Ascending aorta (tissue), 2 donors: ENCODE measurements at places on chromosomes 7 and 10.

- no peak for DNase-seq
Measured at GRCh38 chr10:50851884-50852671, 33.3 kb downstream of the A1CF start.

GRCh38 chr7:100513212-100513810, 25.7 kb upstream of the AGFG2 start:
- no peak for DNase-seq

DNA sequence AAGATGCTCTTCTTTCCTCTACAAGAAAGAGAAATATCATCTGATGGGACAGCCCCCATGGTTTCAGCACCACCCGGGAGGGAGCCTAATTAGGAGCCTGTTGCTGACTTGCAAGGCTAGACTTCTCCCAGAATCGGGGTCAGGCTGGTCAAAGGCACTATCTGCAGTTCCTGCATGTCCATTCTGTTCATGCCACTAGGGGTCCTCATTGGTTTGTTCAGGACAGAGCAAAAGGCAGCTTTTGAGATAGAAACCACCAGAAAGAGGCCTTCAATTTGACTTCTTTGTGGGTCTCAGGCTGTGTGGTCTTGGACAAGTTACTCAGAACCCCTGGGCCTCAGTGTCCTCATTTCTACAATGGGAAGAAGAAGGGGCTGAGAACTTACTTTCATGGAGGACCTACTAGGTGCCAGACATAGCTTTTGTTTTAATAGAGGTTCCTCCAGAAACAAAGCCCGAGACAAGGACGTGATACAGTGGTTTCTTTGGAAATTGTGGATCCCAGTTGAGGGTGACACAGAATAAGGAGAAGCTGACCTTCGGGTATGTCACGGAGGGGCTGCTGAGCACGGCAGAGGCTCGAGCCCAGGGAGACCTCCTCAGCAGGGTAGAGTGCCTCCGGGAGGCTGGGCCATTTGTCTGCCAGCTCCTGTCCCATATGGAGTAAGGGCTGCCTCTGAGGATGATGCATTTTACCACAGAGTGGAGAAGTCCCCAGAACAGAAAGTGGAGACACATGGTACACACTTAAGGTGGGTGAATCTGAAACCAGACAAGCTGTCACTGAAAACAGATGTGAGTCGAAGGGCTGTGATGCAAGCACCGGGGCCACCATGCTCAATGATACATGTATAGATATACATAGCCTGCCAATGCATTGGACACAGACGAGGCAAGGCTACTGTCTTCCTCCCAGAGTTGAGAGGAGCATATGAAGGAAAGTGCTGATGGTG, 33.1 kb upstream of the NEUROD6 start:
- no peak for DNase-seq

DNA sequence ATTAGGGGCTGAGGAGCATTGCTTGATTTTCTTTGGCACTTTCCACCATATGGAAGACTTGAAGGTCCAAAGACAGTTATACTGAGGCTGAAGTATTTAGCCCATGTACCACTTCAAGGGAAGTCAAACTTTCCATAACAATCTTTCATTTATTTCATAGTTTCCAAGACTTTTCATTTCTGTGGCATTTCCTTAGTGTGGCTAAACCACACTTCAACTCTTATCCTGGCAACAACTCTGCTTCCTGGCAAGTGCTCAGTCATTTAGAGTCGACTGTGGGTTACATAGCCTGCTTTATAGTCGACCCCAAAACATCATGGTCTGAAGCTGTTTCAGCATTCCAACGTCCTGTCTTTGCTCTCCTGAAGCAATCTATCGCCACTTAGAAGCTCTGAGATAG, 343.0 kb upstream of the SEMA3D start:
- DNase-seq: no peak

GRCh38 chr7:155456738-155457543, 988 bp upstream of the EN2 start:
- peak; percentile 71 for DNase-seq

GRCh38 chr7:103538964-103539709, 93.1 kb upstream of the SLC26A5 start:
- DNase-seq: no peak

DNA sequence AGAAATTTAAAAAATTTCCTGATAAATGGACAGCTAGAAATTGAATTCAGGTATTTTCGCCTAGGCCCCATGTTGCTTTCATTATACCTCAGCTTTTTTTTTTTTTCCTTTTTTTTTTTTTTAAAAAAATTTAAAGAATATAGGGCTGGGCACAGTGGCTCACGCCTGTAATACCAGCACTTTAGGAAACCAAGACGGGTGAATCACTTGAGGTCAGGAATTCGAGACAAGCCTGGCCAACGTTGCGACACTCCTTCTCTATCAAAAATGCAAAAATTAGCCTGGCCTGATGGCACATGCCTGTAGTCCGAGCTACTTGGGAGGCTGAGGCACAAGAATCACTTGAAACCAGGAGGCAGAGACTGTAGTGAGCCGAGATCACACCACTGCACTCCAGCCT, 334.0 kb downstream of the SORCS1 start:
- no peak for DNase-seq

DNA sequence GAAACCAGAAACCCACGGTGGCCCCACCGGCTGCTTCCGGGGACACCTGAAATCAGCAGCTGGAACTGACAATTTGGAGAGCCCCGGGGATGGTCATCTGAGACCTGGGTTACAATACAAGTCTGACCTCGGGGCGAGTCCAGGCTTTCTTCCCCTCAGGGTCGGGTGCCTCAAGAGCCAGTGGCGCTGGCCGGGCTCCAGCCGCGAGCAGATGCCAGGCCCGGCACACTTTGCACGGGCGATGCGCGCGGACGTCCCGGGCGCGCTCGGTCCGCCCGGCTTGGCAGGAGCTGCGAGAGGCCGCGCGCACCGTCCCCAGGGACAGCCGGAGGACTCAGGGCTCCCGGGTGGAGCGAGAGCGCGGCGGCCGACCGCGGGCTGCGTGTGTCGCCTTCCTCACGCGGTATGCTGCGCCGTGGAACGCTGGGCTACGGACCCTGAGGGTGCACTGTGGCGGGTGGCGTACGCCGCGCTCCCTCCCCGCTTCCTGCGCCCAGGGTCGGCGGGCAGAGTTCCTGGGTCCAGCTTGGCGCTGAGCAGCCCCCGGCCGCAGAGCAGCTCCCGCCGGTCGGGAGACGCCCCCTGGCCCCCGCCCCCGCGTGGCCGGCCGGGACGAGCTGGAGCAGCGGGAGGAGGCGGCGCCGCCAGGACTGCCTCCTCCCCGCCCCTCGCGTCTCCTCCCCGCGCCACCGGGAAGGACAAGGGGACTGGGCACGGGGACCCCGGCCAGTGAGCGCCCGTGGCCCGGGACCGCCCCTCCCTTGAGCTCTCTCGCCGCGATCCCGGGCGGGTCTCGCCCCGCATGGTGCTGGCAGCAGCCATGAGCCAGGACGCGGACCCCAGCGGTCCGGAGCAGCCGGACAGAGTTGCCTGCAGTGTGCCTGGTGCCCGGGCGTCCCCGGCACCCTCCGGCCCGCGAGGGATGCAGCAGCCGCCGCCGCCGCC, at the start of gene RBM20:
TSS of gene RBM20 (plus strand) at position 684 of the 945 bp plus-strand sequence. CDS start at position 803, 119 bp downstream.
- DNase-seq: no peak

GRCh38 chr7:137476937-137477336, 133.4 kb upstream of the PTN start:
- DNase-seq: no peak

- no peak for DNase-seq
Measured at GRCh38 chr10:93630625-93631557, 18.6 kb downstream of the PDE6C start.

DNA sequence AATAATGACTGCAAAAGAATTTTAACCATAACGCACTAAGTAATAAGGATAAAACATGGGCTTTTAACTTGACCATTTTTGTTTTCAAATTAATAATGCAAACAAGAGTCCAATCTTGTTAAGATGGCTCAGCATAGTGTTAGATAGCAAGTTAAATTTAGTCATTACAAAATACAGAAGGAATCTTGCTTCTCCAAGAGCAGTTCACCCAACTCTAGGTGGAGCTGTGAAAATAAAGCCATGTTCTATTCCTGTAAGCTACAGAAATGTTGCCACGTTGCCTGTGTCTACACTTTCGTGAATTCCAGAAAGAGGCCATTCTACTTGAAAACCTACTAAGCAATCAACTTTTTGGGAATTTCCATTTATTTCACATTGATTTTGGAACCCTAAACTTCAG, 191.9 kb downstream of the SFMBT2 start:
- DNase-seq: no peak

- DNase-seq: no peak
Measured at GRCh38 chr7:151425670-151426440, 14.1 kb downstream of the CRYGN start.

DNA sequence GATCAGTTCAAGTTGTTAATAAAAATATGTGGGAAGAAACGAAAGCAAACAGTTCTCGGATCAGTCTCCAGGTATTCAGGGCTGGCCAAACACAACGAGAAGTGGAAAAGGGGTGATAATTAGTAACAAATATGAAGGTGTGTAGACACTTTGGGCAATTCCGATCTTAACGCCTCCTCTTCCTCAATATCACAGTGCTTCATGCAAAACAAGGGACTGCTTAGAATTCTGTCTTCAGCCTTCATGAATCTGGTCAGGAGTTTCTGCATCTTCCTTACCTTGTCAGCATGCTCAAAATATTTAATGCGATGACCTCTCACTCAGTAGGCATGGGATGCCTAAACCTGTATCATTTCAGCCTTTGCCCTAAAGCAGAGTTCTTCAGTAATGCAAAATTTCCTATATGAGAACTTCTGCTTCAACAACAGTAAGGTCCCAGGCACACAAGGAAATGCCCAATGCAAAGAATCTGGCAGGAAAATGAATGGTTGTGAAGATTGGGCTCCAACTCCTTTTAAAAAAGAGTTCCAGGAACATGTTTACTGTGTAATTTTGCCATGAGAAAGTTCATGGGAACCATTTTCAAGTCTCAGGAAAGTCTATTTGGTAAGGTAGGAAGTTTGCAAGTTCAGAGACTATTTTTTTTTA, 23.4 kb upstream of the VAX1 start:
- no peak for DNase-seq

DNA sequence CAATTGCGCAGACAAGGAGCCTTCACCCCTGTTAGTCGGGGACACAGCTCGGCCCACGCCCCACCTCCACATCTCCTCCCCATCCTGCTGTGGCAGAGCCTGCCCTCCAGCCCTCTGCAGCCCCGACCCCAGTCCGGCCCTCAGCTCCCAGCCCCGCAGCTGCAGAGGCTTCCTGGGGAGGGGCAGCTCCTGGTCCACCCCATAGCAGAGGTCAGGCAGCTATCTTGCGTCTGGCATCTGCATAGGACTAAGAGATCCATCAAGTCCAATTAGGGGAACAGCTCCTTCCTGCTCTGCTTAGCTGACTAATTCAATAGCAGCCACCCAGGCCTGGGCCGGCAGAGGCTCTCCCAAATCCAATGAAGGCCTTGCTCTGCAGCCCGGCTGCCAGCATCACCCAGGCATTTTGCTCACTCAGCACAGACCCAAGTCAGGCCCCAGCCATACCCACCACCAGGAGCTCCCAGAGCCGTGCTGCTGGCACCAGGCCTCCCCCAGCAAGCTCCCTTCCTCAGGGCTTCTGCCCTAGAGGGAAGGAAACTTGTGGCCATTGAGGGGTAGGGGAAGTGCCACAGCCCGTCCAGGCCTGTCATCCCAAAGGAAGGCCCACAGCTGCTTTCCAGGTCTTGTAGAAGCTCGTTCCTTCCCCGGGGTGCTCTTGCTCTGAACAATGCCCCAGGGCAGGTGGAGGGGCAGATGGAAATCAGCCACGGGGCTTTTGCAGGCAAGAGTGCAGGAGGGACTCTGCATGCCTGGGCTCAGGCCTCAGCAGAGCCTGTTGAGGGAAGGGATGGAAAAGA, 106.2 kb upstream of the RET start:
- DNase-seq: peak; percentile 53

DNA sequence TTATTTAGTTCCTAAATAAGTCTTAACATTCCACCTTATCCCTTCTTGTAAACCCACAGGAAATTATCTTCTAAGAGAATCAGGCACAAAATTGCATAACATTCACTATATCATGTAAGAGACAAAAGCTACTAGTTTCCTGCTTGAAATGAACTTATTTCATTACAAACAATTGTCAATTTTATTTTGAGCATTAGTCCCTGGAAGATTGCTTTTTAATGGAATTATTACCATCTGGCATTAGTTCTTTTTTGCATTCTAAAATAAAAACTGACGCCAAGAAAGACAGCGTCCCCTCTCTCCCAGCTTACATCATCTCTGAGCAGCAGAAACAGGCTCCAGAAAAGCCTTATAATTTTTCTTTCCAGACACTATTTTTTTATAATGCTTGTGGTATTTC, 121.8 kb downstream of the NOC3L start:
- DNase-seq: no peak

GRCh38 chr10:69957886-69958555, 94.6 kb upstream of the MACROH2A2 start:
- peak; percentile 62 for DNase-seq

- DNase-seq: no peak
Measured at GRCh38 chr7:47801423-47801822, 146.8 kb downstream of the PKD1L1 start.

- peak; percentile 51 for DNase-seq
Measured at GRCh38 chr10:75203724-75204123, 6.9 kb upstream of the VDAC2 start.

GRCh38 chr10:78148961-78149612, 115.4 kb downstream of the RPS24 start:
- no peak for DNase-seq

GRCh38 chr7:45184326-45185027, 26.9 kb downstream of the RAMP3 start:
- peak; percentile 37 for DNase-seq

DNA sequence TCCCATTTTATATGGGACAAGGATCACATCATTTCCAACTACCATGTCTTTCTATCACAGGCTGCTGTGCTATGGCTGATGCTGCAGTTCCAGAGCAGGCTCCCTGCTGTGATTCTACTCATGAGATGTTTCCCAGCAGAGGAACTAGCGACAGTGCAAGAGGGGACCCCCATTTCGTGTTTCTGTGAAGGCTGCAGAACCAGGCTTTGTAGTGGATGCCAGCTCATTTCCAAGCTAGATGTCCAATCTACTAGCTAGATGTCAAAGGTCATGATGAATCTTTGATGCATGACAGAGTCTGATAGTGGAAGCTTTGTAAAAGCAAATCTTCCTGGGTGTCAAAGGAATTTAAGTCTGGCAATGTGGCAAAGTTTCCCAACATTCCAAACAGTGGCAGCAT, 21.2 kb upstream of the MYO3A start:
- DNase-seq: no peak

- DNase-seq: no peak
Measured at GRCh38 chr7:117555260-117555659, 75.4 kb downstream of the CFTR start.

DNA sequence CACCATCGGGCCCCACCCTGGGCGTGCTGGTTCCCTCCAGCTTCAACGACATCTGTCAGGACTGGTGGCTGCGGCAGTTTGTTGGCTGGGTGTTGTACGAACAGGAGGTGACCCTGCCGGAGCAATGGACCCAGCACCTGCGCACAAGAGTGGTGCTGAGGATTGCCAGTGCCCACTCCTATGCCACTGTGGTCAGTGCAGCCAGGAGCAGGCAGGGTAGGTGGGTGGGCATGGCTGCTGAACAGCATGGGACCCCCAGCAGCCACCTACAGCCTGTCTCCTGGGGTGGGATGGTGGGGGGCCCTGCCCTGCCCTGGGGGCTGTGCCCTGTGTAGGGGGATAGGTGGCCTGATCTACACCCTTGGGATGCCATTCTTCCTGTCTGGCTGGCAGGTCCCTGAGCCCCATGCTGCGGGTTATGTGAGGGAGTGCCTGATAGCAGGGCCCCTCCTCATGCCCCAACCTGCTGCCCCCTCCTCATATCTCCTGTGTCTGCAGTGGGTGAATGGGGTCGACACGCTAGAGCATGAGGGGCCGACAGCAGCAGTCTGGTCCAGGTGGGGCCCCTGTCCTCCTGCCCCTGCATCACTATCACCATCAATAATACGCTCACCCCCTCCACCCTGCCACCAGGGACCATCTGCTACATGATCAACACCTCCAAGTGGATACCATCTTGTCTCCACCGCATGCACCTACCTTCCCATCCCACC, 56.9 kb downstream of the ZNF727 start:
- DNase-seq: no peak
